Endothelial cell of umbilical vein (primary cell): ENCODE measurements at places on chromosomes 5 and 9. TPM values are rescaled to one million over a fixed set of nuclear protein-coding genes. Genes with fewer than 3 reads are reported as not detected.

- no peaks in the 10 kb centered on the region for H3K27me3 ChIP-seq
- no peak overlapping the region for H3K4me3 ChIP-seq
- peaks cover 19% of the 10 kb centered on the region for H3K36me3 ChIP-seq
- H3K27ac ChIP-seq = no peak overlapping the region
- H3K4me1 ChIP-seq = no peaks in the 10 kb centered on the region
Measured at GRCh38 chr9:113267911-113268566, 7.3 kb downstream of the CDC26 start.

DNA sequence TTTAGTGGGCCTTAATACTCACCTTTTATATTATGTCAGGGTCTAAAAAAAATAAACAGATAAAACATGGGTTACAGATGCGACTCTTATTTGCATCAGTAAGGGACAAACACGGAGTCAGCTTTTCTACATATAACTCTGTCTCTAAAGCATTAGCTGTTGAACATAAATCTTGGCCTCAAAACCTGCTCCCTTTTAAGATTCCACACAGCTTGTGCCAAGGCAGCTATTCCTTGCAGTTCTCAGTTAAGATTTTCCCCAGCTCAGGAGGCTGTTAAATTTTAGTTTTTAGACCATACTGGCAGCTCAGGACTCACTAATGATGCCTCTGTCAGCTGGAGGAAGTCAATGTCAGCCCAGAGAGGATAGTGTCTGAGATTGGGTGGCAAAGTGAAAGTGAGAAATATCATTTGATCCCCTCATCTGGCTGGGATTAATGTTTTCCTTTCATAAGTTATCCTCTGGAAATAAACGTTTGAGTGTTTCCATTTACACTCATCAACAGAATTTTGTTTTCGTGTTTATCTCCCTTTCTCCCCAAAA, 287.5 kb downstream of the ELAVL2 start:
- no peak overlapping the region for H3K4me3 ChIP-seq
- no peaks in the 10 kb centered on the region for H3K36me3 ChIP-seq
- no peaks in the 10 kb centered on the region for H3K4me1 ChIP-seq
- no peak overlapping the region for H3K27ac ChIP-seq
- no peak for DNase-seq

DNA sequence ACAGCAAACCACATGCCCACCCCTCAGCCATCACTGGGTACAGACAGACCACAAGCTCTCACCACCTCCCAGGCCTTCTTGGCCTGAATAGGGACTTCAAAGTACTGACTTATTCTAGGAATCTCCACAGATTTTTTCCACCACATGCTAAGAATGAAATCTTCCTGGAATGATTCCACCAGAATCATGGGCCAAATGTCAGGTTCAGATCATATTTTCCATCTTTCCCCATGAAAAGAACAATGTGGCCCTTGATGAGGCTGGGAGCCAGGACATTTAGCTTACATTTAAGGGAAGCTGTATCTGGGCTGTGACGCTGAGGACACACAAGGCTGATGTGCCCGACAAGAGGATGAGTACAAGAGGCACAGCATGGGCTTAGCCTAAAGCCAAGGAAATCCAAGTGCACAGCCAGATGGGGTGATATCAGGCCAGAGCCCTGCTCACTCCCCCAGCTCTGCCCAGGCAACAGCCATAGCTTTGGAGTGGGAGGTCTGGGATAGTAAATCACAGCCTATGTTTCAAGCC, 28.1 kb downstream of the ACSL6 start:
- no peak for DNase-seq
- H3K27me3 ChIP-seq = peaks cover 2% of the 10 kb centered on the region
- H3K4me3 ChIP-seq = no peak overlapping the region
- H3K27ac ChIP-seq = no peak overlapping the region
- H3K36me3 ChIP-seq = no peaks in the 10 kb centered on the region

DNA sequence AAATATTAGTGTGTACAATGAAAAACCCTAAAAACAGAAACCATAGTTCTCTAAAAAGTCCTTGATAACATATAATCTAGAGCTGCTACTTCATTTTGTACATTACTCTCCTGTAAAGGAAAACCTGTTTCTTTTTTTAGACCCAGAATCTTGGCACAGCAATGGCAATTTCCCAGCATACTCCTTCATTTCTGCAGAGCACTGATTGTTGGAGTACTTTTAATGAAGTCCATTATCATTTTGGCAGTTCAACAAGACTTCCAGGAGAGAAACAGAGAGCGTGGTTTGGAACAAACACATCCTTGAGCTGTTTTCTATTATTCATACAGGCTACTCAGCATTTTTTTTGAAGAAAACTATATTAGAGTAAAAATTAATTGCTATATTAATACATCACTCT, 22.7 kb upstream of the MROH2B start:
- DNase-seq = no peak
- H3K27ac ChIP-seq = no peak overlapping the region
- H3K4me1 ChIP-seq = no peaks in the 10 kb centered on the region
- H3K36me3 ChIP-seq = no peaks in the 10 kb centered on the region
- H3K4me3 ChIP-seq = no peak overlapping the region
- no peaks in the 10 kb centered on the region for H3K27me3 ChIP-seq

DNA sequence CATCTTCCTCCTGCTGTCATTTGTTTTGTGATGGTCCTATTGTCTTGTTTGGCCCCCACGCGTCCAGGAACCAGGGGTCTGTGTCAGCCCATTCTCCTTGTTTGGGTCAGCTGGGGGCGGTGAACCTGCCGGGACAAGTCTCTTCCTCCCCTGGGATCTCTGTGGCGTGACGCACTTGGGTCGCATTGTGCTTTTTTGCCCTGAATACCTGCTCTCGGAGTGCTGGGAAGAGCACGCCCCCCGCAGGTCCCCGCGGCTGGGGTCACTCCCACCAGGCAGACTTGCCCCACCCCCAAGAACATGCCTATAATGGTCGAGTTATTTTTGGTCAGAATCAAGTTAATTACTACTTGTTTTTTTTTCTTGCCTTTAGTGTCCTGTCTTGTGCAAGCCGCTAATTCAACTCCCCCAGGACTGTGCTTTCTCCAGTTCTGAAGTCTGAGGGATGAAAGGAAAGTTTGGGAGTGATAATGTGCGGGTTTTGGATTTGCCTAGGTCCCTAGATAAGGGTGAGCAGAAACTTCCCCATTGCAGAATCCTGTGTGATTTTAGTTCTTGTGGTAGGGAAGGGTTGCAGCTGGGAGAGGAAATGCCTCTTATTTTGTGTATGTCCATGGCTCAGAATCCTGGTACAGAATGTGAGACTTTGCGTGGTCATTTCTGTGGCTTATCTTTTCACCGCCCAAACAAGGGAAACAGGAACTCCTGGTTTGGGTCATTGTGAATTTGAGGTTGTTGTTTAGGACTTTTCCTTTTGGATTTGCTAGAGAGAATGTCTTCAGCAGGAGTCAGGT, 789 bp downstream of the ACER2 start:
- peaks cover 21% of the 10 kb centered on the region for H3K4me1 ChIP-seq
- peak; percentile 43 for DNase-seq
- H3K27ac ChIP-seq = peak overlapping the region; percentile 19
- H3K27me3 ChIP-seq = no peaks in the 10 kb centered on the region
- H3K36me3 ChIP-seq = no peaks in the 10 kb centered on the region

DNA sequence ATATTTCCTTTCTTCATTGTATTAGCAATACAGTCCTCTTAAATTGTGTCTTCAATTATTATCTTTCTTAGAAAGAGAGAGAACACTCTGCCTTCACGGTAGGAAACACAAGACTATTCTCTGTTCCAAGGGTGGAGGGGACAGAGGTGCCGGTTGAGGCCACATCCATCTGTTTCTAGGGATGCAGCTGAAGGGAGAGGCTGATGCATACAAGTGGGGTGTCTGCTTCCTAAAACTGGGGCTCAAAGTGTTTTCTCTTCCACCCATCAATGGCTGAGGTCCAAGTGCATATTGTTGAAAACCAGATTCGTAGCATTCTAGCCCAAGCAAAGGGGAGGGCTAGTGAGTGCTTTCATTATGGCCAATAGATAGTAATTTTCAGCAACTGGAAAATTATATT, 9.5 kb downstream of the IRX2 start:
- peaks cover 31% of the 10 kb centered on the region for H3K27me3 ChIP-seq
- no peak for DNase-seq
- H3K27ac ChIP-seq = no peak overlapping the region
- H3K4me1 ChIP-seq = no peaks in the 10 kb centered on the region
- no peak overlapping the region for H3K4me3 ChIP-seq

- H3K4me3 ChIP-seq = no peak overlapping the region
- H3K27me3 ChIP-seq = no peaks in the 10 kb centered on the region
- DNase-seq = no peak
- no peaks in the 10 kb centered on the region for H3K4me1 ChIP-seq
- no peak overlapping the region for H3K27ac ChIP-seq
- H3K36me3 ChIP-seq = no peaks in the 10 kb centered on the region
Measured at GRCh38 chr5:97406946-97407676, 224.1 kb upstream of the RIOK2 start.

DNA sequence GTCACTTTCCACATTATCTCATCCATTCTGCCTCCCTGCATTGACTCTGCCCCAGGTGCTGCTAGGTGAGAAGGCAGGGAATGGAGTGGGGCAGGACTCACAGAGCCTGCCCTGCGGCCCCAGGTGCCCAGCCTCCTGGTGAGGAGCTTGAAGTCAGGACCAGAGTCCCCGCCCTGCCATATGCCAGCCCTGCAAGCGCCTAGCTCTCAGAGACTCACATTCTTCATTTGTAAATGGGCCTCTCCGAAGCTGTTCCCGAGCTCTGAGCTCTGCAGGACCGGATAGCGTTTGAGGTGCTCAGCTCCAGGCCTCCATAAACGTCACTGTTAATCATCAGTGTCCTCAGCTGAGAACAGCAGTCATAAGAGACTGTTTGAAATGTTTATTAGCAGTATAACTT, 75.1 kb upstream of the STXBP1 start:
- H3K4me1 ChIP-seq = peaks cover 25% of the 10 kb centered on the region
- no peaks in the 10 kb centered on the region for H3K36me3 ChIP-seq
- DNase-seq = no peak
- no peak overlapping the region for H3K27ac ChIP-seq
- no peaks in the 10 kb centered on the region for H3K27me3 ChIP-seq

GRCh38 chr9:94631599-94631998, 7.7 kb downstream of the FBP1 start:
- H3K27ac ChIP-seq = no peak overlapping the region
- no peaks in the 10 kb centered on the region for H3K36me3 ChIP-seq
- peaks cover 5% of the 10 kb centered on the region for H3K27me3 ChIP-seq
- no peak for DNase-seq
- no peak overlapping the region for H3K4me3 ChIP-seq

- H3K4me1 ChIP-seq = no peaks in the 10 kb centered on the region
- no peaks in the 10 kb centered on the region for H3K36me3 ChIP-seq
- no peak overlapping the region for H3K27ac ChIP-seq
- no peak overlapping the region for H3K4me3 ChIP-seq
- H3K27me3 ChIP-seq = no peaks in the 10 kb centered on the region
- DNase-seq = no peak
Measured at GRCh38 chr5:54040804-54041203, 269.6 kb downstream of the ARL15 start.

DNA sequence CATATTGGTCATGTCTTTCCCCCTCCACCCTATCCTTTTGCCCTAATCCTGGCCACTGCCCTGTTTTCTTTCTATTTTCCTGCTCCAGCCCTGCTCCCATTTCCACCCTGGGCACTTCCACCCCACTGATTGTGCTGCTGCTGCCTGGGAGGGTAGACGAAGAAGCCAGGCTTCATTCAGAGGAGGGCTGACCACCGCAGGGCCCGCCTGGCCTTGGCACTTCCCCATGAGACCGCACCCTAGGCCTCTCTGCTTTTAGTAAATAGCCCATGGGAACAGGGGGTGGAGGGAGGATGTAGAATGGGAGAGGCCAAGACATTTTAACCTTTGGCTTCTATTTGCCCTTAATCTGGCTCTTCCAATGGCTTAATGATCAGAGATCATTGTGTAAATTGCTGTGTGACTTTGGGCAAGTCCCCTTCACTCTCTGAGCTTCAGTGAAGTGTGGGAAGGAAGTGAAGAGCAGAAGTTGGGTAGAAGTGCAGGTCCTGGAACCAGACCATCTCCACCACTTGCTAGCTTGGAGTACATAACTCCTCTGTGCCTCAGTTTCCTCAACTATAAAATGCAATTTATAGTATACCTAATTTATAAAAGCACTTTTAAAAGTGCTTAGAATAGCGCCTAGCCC, 13.6 kb upstream of the GPX3 start:
- H3K36me3 ChIP-seq = no peaks in the 10 kb centered on the region
- no peak overlapping the region for H3K4me3 ChIP-seq
- no peaks in the 10 kb centered on the region for H3K4me1 ChIP-seq

- no peaks in the 10 kb centered on the region for H3K4me1 ChIP-seq
- H3K36me3 ChIP-seq = peaks cover 15% of the 10 kb centered on the region
- no peak overlapping the region for H3K27ac ChIP-seq
Measured at GRCh38 chr9:134738869-134739659, 97.5 kb downstream of the COL5A1 start.

GRCh38 chr5:54363669-54364068, 53.3 kb upstream of the ARL15 start:
- H3K27ac ChIP-seq = no peak overlapping the region
- H3K36me3 ChIP-seq = no peaks in the 10 kb centered on the region
- H3K27me3 ChIP-seq = peaks cover 15% of the 10 kb centered on the region
- no peaks in the 10 kb centered on the region for H3K4me1 ChIP-seq

- H3K27me3 ChIP-seq = peaks cover 15% of the 10 kb centered on the region
- DNase-seq = no peak
- no peaks in the 10 kb centered on the region for H3K36me3 ChIP-seq
- H3K4me3 ChIP-seq = no peak overlapping the region
Measured at GRCh38 chr5:58868931-58869330, 286.1 kb downstream of the RAB3C start.

DNA sequence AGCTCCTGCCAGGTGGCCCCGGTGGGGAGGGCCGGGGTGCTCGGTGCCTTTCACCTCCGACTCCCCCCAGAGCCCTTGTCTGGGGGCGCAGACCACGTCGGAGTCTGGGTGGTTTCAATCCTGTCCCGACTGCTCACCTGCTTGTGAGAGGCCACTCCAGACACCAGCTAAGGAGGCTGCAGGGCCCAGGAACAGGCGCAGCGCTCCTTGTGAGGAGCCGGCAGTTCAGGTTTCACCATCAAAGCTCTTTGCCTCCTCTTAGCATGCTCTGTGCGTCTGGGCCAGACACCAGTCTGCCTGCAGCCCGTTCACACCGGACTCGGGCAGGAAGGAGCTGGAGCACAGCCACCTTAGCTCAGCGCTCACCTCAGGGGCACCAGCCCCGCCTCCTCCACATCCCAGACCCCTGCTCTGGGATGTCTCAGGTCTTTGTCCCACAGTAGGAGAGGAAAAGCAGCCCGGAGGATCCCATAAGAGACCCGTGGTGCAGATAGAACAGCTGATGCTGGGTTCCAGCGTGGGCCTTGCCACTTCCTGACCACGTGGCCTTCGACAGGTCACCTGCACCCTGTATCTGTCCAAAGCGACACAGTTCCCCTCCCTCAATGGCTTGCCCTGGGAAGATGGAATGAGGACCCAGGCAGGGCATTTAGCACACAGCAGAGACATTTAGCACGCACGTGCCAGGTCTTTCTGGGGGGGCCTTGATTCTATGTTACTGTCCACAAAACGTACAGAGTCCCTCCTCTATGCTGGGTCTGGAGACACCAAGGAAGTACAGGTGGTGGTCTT, 106.2 kb upstream of the LMX1B start:
- H3K4me3 ChIP-seq = no peak overlapping the region
- no peak overlapping the region for H3K27ac ChIP-seq
- H3K36me3 ChIP-seq = no peaks in the 10 kb centered on the region

- H3K4me3 ChIP-seq = no peak overlapping the region
- H3K27ac ChIP-seq = no peak overlapping the region
- H3K36me3 ChIP-seq = no peaks in the 10 kb centered on the region
- no peaks in the 10 kb centered on the region for H3K4me1 ChIP-seq
- DNase-seq = no peak
Measured at GRCh38 chr5:105905392-105905791, 1765.3 kb downstream of the EFNA5 start.

The SCGB3A1 gene
- 0.22 TPM in 1 of 2 replicates, not detected in the other for polyA plus RNA-seq

The TLN1 gene
- polyA plus RNA-seq = 120 and 137 TPM in 2 replicates

The ANKRD31 gene
- polyA plus RNA-seq = not detected in 2 replicates

The DNLZ gene
- 23.0 and 38.4 TPM in 2 replicates for polyA plus RNA-seq

The MEF2C gene
- polyA plus RNA-seq = 16.1 and 21.2 TPM in 2 replicates
